ENCODE measurements at places on chromosomes 3 and 15. TPM values are rescaled to one million over a fixed set of nuclear protein-coding genes. Genes with fewer than 3 reads are reported as not detected.

Gene FILIP1L
- 2.4 TPM for total RNA-seq

DNA sequence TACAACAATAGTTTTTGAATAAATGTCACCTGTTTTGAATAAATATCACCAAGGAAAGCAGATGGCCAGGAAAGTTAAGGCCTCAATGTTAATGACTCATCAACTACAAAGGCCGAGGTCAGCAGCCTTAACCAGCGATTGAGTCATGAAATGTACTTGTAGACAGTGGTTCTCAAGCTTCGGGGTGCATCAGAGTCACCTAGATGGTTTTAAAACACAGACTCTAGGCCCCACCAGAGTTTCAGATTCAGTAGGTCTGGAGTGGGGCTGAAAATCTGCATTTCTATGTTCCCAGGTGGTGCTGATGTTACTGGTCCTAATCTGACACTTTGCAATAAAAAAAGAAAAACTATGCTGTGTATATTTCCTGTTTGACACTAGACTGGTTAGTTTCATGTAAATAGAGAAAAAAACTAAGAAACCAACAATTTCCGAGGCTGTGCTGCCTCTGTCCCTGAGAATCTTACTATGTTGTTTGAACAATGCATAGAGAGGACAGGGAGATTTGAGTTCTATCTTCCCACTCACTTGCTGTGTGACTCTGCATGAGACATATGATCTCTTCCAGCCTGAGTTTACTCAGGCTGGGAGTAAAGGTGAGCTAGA, 9.8 kb downstream of the RAB27A start:
- DNase-seq = peak; percentile 87

GRCh38 chr3:170739410-170739809, 130.6 kb downstream of the RPL22L1 start:
- DNase-seq = no peak

DNA sequence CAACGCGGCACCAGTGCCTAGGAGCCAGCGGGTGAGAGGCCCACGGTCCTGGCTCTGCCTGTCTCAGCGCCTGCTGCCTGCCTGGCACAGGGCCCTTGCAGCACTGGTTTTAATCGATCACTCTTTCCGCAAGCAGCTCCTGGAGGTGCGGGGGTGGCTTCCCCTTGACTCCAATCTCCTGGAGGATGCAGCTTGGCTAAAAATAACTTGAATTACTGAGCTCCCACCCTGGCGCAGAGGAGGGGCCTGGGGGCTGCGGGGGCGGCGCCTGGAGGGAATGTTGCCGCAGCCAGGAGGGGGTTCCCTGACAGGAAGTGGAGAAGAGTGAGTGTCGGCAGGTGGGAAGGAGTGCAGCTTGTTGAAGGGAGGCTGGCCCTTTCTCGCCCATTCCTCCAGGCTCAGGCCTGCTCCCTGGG, 9.9 kb upstream of the RPL29 start:
- no peak for DNase-seq

- no peak for DNase-seq
These were observed 32.6 kb upstream of the NOX5 start for GRCh38 chr15:68981941-68982340.
